NCI-H1436 treated with DMSO at 0.1 percent for 48 hours (cell line): ENCODE measurements at places on chromosomes 16 and 17.

GRCh38 chr17:75945211-75945610, 4.4 kb upstream of the FBF1 start:
- no peak for DNase-seq

- DNase-seq, result no peak
Measured at GRCh38 chr16:31382485-31383161, 10.5 kb upstream of the ITGAD start.

GRCh38 chr17:31803494-31804213, 55.4 kb downstream of the COPRS start:
- DNase-seq, result no peak

DNA sequence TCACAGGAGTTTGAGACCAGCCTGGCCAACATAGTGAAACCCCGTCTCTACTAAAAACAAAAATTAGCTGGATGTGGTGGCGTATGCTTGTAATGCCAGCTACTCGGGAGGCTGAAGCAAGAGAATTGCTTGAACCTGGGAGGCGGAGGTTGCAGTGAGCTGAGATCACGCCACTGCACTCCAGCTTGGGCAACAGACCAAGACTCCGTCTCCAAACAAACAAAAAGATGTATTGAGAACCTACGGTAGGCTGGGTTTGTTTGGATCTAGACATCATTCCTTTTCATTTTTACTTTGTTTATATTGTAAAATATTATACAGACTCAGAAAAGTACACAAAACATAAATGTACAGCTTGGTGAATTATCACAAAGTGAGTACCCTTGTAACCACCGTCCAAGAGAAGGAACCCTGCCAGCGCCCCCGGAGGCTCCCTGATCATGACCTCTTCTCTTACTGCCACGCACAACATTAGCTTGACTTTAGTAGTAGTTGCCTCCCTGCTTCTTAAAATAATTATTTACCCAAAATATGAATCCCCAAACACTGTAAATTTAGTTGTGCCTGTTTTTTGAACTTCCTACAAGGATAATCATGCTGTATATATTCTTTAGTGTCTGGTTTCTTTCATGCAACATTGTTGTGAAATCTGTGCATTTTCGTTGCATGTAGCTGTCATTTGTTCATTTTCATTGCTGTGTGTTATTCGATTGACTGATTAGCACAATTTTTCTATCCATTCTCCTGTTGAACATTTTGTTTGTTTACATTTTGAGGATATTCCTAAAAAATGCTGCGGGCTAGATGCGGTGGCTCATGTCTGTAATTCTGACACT, 56.5 kb downstream of the KSR1 start:
- DNase-seq, result no peak

GRCh38 chr16:645852-646678, 3.1 kb upstream of the WDR90 start:
- DNase-seq, result no peak

DNA sequence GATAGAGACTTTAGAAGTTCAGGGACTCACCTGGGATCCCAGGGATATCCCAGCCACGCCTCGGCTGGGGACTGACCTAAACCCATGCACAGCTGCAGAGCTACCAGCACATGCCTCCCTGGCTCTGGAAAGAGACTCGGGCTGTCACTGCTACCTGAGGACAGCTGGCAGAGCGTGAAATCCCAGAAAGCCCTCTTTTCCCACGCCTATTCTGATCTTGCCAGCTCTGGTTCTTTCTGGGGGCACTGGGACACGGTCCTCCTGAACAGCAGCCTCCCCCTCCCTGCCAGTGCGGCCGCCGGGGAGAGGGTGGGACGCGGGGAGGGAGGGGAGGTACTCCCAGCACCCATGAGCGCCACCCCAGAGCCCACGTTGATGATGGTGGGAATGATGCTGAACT, 10.8 kb downstream of the P2RX5 start:
- DNase-seq, result no peak

DNA sequence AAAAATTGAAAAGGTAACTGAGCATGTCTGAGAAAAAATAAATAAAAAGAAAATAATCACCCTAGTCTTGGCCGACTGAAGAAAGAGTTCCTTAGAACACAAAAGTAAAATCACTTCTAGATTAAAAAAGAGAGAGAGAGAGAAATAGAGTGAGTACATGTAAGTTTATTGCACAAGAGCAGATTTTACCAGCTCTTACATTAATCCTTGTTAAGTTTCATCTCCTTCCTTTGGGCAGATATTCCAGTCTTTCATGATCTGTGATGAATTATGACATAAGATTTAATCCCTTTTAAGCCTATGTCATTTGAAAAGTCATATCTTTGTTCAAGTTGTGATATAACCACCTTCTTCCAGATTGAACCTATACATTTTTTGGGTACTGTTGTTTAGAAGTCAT, 54.8 kb downstream of the NFAT5 start:
- DNase-seq, result no peak

GRCh38 chr16:46812781-46813540, 18.0 kb downstream of the C16orf87 start:
- no peak for DNase-seq

GRCh38 chr17:56289321-56289720, 136.0 kb downstream of the ANKFN1 start:
- DNase-seq, result no peak

DNA sequence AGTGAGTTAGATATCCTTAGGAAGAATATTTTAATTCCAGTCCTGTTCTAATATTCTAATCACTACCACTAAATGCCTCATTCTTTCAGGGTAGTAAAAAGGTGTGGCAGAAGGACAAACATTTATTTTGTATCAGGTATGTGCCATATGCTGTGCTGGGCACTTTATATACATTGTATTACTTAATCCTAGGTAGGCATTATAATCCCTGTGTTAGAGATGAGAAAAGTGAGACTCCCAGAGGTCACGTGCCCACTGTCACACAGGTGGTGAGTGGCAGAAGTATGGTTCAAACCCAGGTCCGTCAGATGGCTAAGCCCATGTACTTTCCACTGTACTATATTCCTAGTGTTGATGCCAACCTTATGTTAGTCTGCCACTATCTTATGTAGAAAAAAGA, 104.7 kb upstream of the NOG start:
- no peak for DNase-seq

DNA sequence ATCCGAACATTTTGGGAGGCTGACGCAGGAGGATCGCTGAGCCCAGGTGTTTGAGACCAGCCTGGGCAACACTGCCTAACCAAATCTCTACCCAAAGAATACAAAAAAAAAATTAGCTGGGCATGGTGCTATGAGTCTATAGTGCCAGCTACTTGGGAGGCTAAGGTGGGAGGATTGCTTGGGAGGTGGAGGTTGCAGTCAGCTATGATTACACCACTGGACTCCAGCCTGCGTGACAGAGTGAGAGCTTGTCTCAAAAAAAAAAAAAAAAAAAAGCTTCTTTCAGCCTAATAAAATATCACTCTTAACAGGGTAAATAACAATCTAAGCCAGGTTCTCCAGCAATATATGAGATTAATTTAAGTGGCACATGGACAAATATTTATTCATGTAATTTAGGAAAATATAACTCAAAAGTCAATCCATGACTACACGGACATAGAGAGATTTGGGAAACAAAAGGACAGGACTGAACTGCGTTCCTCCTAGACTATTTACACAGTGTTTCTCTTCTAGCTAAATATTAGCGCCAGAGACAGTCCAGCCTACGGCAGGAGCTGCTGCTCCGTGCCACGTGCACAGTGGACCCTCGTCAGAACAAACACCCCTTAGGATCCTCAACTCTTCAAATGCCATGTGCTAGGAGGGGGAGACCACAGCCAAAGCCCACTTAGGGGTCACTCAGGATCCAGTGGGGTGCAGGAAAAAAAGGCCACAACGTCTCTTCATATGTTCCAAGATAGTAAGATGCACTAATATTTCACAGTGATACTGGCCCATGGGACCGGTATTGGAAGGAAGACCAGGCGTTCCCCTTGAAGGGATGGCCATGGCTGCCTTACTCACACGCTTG, 8.7 kb downstream of the USP36 start:
- no peak for DNase-seq

DNA sequence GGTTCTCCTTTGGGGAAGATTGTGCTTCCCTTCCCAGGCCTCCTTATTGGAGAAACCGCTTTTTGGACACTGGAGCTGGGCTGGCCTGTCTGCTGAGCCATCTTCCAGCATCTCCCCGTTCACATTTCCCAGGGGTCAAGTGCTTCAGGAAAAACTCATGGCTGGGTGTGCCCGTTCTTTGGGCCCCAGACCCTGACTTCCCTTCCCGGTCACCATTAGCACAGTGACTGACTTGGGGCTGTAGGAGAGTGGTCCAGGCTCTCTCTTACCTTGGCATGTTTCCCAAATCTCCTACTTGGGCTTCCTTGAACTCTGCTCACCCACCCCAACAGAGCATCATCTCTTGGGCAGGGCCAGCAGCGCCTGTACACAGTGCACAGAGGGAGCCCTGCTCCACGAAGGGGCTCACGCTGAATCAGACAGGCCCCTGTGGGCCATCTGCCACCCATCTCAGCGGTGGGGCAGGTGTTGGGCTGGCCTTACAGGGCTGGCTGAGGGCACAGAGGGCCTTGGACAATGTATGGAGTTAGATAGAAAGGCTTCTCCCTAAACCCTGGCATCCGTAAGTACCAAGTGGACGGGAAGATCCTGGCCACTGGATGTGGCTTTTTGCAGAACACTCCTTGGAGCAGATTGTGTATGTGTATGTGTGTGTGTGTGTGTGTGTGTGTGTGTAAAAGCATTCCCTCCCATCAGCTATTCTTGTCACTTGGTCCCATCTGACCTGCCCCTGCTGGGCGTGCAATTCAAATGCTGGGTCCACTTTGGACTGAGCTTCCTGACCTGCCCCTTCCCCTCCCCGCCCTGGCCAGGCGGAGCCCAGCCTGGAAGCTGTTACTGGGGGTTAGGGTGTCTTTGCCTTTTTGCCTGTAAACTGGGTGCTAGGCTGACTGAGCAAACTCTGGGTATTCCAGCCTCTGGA, 24.9 kb upstream of the CDC42EP4 start:
- DNase-seq, result no peak

GRCh38 chr16:35910409-35910808, 2451.0 kb downstream of the TP53TG3F start:
- no peak for DNase-seq
